Testis (tissue), 5 donors: ENCODE measurements at places on chromosomes 2 and 18. TPM values are rescaled to one million over a fixed set of nuclear protein-coding genes. Genes with fewer than 3 reads are reported as not detected.

AQP4 gene
- 2.4 TPM for total RNA-seq

PLGLB1 gene
- 0.37 TPM for total RNA-seq

TLX2 gene
- 1.3 TPM for total RNA-seq

FAHD2B gene
- total RNA-seq, result 37.2 TPM

SLC14A1 gene
- total RNA-seq, result not detected

REL gene
- total RNA-seq, result 33.7 TPM
